SW 1271 (cell line): ENCODE measurements at places on chromosomes 7 and 10.
A peak's percentile ranks its signal among the peaks of the same experiment; 100 is the strongest.

GRCh38 chr7:36827726-36828703 lies 103.7 kb upstream of the AOAH start:
- no peak for DNase-seq

GRCh38 chr10:53025172-53025711 lies 252.7 kb upstream of the MBL2 start:
- DNase-seq: no peak

DNA sequence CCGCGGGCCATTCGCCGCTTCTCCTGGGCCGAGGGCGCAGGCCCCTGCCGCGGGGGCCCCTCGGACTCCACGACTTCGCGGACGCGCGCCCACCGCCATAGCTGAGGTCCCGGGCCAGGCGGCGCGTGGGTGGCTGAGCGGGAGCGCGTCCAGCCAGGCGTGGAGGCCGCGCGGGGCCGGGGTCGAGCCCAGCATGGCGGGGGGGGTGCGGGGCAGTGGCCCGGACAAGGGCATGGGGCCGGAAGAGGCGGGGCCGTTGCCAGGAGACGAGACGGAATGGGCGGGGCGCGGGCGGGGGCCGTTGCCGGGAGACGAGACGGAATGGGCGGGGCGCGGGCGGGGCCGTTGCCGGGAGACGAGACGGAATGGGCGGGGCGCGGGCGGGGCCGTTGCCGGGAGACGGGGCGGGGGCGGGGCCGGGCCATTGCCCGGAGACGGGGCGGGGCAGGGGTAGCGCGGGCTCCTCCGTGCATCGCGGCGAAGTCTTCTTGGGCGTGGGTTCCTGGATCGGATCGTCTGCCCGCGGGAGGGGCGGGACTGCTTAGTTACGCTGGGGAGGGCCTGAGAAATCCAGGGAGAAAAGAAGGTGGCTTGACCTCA lies 14.8 kb downstream of the ADAM8 start:
- peak; percentile 45 for DNase-seq

- DNase-seq: no peak
Observed at GRCh38 chr7:50664461-50664922, 99.3 kb upstream of the DDC start.

- DNase-seq: no peak
Observed at GRCh38 chr10:26790221-26790995, 70.3 kb downstream of the ABI1 start.

DNA sequence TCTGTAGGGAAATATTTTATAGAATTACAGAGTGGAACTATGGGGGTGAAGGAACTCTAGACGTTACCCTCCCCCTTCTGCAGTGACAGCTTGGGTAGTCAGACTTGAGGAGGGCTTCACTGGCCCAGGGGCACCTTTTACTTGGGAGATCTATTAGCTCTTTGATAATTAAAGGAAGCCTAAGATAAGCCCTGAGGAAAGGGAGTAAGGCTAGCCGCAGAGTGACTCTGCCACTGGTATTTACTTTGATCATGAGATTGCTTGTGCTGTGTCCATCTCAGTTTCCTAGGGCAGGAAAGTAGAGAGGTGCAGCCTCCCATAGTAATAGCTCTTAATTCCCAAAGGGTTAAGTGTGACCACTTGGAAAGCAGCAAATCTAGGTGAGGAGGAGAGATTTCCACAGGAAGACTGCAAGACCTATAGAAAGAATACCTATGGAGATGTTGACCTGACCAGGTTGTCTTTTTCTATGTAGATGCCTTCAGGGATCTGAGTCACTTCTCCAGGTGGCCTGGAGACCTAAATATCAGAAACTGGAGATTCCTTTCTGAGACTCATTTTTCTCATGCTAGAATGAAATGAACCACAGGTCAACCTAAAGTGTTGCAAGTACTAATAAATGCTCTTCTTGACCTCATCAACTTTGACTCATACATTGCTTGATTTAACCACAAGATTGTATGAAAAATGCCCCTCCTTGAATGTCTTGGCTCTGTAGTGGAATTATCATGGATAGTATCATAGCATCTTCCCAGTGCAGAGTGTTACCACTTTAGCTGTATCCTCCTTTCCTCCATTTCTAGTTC lies 447.3 kb upstream of the GHITM start:
- no peak for DNase-seq

- no peak for DNase-seq
Observed at GRCh38 chr7:105876964-105877601, 684 bp upstream of the ATXN7L1 start.

- DNase-seq: no peak
Observed at GRCh38 chr7:25881317-25882037, 270.5 kb upstream of the NFE2L3 start.

GRCh38 chr7:92634205-92634604 lies 44.0 kb upstream of the FAM133B start:
- DNase-seq: no peak

- DNase-seq: no peak
Observed at GRCh38 chr10:16016688-16017087, 156.4 kb upstream of the MINDY3 start.

- no peak for DNase-seq
Observed at GRCh38 chr10:23980094-23980493, 228.8 kb upstream of the KIAA1217 start.

DNA sequence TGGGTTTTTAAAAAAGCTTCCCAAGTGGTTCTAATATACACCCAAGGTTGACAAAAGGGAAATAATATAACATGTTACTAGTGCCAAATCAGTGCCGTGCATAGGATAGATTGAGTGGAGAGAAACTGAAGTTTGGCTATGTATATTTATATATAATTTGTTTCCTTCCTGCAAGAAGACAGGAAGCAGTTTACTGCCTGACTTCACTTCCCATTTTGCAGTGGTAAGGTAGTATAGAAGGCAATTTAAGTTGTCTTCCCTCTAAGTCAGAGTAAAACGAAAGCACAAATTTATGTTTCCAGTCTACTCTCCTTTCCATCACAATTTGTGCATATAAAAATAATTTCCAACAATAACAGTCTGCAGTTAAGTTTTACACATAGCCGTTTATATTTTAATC lies 3.4 kb upstream of the HYCC1 start:
- no peak for DNase-seq

DNA sequence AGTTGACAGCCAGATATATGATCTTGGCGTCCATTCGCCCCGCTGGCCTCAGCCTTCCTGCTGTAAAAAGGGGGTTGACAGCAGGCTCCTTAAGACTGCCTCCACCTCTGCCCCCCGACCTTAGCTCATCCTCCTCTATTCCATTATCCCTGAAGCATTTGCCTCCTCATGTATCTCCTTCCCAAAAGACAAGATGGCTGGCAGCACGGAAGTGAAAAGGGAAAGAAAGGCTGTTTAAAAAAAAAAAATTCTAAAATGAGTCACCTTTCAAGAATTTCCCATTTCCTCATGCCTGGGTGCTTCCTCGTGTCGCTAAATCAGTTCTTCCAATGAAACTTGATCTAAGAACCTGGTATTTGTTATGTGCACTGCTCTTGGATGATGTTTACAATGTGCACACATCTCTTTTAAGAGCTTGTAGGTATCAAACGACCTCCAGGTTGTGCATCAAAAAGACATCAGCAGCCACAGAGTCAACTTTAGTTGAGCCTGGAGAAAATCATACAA lies 1.7 kb downstream of the SCRN1 start:
- DNase-seq: peak; percentile 76
